ENCODE measurements at places on chromosomes 7 and 10.

- DNase-seq = no peak
Measured at GRCh38 chr7:42233695-42234331, 3.2 kb downstream of the GLI3 start.

- no peak for DNase-seq
Measured at GRCh38 chr10:525565-526315, 163.7 kb downstream of the DIP2C start.

DNA sequence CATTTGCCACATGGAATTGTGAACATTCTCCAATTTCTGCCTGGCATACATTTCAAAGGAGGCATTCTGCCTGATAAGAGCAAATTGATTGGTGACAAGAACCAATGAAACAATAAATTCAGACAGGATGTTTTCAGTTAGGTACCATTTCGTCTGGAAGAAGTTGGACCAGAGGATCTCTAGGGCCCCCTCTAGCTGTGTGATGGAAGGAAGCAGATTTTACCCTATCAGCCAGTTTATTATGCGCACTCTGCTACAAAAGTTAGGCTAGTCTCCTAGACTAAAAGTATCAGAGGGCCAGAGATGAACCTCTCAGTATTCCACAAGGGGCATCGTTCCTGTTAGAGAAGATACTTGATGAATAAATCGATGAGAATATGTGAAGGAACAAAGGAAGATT is 118.0 kb downstream of the BUB3 start:
- no peak for DNase-seq

DNA sequence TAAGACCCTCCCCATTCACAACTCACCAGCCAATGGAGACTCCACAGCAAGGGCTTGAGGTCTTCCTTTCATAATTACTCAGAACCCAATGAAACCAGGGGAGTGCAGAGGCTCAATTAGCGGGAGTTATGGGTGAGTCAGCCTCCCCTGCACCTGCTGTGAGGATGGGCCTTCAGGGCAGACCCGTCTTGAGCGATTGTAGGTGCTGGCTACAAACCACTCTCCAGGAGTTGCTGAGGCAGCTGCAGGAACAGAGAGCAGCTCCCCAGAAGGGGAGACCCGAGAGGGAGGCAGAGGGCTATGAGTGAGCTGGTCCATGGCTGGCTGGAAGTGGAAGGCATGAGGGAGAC is 58.5 kb upstream of the SORCS3 start:
- no peak for DNase-seq

DNA sequence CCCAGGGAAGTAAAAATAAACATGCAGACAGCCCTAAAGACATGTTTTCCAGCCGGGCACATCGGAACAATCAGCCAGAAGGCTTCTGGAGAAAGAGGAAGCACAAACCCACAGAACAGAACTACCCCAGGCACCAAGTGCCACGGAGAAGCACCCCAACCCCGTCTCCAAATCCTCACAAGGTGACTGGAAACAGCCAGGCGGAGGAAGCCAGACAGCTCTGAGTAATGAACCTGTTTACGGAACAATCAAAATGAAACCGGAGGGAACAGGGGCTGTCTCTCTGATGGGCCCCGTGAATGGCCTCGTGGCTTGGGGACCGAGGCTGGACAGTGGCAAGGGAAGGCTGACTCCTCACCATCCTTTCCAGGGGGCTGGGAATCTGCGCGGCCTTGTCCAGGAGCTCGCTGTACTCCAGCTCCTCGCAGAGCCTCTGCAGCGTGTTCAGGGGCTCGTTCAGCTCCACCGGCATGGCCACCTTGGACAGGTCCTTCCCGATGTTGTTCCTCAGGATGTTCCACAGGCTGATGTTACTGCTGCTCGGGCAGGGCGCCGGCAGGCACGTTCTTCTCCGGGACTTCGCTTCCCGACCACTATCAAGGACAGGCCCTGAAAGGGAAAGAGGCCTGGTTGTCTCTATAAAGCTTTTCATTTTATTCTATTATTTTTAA is 77.0 kb upstream of the GSDME start:
- DNase-seq = no peak

DNA sequence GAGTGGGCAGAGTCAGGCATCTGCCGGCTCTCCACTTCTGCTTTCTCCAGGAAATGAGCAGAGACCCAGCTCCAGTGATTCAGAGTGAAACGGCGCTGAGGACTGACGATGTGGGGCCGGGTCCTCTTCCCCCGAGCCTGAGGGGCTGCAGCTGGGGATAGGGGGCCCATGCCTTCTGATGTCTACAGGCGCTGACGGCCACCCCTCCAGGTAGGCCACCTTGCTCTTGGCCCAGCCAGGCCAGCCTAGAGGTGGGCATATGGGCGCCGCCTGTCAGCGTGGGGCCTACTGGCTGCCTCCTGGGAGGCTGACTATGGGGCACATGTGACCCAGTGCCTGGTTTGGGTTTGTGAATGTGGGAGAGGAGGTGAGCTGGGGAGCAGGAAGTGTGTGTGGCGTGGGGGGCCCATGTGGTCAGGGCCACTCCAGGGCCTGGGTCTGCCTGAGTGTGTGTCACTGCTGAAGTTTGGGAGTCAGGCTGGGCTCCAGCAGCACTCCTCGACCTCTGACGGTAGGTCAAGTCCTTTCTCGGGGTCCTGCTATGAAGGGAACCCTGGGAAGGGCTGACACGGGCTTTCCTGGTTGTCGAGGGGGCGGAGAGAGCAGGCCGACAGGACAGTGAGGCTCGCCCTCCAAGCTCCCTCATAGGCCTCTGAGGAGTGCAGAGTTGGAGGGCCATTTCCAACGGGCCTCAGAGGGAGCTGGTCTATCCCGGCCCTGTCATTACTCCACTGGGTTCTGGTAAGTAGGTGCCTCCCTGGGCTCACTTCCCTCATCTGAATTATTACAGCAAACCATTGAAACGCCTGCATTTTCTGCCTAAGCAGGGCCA is at the start of gene WDFY4:
Gene WDFY4, plus strand, starts transcription at position 82 of the 832 bp plus-strand sequence. CDS start 24,860 bp downstream, outside the sequence.
- no peak for DNase-seq

- DNase-seq = no peak
Measured at GRCh38 chr10:67043041-67043440, 117.2 kb downstream of the LRRTM3 start.

DNA sequence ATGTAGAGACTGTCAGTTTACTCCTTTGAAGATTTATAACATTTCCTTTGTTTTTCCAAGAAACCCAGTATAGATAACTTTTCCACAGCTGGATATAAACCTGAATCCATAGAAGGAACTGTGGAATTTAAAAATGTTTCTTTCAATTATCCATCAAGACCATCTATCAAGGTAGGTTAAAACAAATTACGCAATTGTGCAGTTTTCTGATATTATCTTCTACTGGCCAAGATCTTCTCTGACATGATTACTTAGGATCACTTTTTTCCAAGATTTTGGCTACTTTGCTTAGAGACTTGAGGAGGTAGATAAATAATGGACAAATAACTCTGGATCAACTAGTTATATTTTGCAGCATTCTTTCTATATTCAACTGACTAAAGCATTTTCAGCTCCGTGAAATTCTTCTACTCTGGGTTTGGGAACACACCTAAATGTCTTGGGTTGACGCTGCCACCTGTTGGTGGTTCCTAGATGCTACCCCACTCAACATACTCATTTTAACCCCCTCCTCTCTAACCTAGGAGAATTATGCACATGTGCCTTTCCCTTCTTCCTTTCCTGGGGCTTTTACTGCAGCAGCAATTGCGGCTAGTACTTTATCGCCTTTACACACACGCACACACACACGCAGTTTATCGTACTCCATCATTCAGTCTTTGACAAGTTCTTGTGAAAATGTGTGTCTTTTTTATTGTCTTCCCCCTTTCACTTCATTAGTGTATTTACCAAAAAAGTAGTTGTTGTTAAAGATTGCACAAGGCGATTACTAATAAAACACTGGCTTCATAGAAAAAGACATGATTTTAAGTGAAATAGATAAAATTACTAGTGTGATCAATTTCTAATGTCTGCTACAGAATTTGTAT is 32.7 kb downstream of the ABCB5 start:
- peak; percentile 72 for DNase-seq

DNA sequence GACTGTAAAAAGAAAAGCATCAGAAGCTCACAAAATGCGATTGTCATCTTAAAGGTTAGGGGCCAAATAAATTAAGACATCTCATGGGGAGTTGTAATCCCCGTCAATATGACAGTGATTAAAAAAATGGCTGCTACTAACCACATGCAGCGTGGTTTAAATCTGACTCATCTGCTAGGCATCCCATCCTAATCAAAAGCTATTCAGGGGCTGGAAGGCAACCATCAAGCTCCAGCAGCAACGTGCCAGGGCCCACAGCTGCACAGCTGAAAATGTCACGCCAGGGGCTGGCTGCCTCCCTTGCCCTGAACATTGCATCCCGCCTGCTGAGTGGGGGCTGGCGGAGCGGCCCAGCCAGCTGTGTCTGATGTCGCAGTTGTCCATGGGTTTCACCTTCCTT is 66.3 kb upstream of the FRMD4A start:
- peak; percentile 3 for DNase-seq

DNA sequence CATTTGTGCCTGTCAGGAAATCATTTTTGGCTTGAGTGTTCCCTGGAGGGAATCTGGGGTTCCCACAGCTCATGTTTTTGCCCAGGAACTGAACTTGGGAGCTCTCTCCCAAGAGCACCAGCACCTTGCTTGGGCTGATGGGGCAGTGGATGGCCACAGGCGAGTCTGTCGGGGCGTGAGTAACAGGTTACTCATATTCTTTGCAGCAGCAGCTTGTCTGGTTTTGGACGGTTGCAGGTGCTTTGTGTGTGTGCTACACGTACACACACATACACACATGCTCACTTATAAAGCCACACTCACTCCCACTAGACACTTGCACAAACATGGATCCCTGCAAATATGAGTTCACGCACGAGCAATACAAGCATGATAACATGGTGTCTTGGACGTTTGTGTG is 2.9 kb upstream of the PALD1 start:
- no peak for DNase-seq

DNA sequence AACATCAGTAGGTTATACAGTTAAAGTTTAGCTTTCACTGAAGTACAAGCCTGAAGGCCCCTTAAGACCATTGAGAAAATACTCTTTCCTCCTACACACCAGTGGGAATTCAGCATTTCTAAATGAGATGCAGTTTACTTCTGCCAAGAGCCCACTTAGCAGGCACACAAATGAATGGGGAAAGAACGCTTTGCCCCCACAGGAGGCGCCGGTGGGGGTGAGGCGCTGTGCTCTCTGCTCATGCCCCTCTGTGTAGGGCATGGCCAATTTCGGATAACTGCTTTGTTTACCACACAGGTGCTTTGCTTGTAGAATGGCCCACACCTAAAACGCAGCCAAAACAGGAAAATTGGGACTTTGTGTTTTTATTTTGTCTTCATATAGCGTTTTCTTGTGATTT is 15.9 kb upstream of the LAT2 start:
- no peak for DNase-seq

DNA sequence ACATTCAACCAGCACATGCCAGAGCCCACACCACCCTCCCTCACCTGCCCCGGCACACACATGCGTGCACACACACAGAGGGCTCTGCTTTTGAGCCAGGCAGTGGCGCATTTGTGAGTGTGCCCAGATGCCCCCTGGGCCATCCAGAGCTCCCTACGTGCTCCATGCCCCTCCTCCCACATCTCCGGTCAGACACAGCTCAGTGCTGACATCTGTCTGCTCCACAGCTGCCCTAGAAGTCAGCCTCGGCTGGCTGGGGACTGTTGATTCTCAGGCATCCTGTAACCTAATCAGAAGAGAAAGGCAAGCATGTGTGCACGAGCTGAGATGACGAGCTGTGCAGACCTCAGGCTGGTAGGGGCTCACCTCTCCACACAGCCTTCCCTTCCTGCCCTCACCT is 135.1 kb downstream of the ZMIZ1 start:
- DNase-seq = no peak

- no peak for DNase-seq
Measured at GRCh38 chr7:51013218-51013786, 230.6 kb upstream of the GRB10 start.

GRCh38 chr7:111510062-111510461 is 52.2 kb downstream of the IMMP2L start:
- DNase-seq = no peak

DNA sequence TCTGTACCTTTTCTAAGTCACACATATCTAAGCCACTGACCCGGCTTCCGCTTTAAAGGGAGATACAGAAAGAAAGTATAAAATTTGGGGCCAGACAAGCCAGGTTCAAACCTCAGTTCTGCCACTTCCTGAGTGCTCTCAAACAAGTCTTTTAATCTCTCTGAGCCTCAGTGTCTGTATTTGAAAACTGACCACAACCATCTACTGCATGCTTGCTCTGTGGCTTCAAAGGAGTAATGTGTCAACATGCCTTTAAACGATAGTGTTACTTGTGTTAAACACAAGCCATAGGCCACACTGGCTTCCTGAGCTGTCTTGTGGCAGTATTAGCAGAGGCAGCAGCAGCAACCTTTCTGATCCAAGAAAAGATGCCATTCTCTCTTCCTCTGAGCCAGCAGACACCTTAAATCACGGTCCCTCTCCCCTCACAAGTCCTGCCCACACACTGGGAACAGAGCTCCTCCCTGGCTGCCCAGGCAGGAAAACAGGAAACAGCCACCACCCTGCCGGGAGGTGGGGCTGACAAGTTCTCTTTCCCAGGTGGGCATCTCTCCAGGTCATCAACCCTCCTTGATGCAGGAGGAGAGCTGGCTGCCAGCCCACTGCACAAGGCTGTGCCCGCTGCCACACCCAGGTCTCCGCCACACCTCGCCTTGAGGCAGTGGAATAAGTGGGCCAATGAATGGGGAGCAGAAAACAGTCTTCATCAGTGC is 10.7 kb downstream of the HIP1 start:
- DNase-seq = no peak

- DNase-seq = peak; percentile 52
Measured at GRCh38 chr10:97121041-97121440, 64.7 kb downstream of the SLIT1 start.

GRCh38 chr10:77842652-77843212 is 83.8 kb downstream of the DLG5 start:
- DNase-seq = no peak

- DNase-seq = no peak
Measured at GRCh38 chr10:5619362-5620211, 46.8 kb downstream of the ASB13 start.

GRCh38 chr7:93016681-93017381 is 100.9 kb downstream of the SAMD9 start:
- DNase-seq = peak; percentile 13

DNA sequence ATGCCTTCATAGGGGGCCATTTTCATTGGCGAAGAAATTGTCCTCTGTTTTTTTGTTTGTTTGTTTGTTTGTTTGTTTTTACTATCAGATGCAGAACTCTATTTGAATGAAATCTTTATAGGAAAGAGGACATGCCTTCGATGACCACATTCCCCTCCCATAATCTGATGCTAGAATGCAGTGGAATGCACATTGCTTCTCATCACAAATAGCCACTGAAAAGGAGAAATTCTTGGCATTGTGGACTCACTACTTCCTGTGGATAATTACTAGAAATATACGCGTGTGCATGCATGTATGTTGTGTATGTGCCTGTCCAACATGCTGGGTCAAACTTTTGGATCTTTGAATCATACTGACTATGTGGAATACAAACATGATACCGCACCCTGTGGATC is 70.5 kb upstream of the SFMBT2 start:
- DNase-seq = no peak

DNA sequence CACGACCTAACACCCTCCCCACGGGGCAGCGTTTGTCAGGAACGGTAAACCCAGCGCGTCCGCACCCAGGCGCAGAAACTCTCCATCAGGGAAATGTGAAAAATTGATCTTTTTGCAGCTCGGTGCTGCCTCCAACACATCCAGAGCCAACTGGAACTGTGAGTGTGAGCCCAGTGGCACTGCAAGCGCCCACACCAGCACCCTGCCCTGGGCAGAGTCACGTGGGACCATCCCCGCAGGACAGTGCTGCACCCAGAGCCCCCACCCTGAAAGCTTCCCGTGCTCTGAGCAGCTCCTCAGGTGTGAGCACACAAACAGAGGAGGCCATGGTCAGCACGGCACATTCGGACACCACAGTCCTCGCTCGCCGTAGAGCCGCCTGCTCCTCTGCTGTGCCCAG is 330.9 kb downstream of the DNAJB6 start:
- no peak for DNase-seq
